ENCODE measurements at places on chromosomes 5 and 9.

- no peak for DNase-seq
Observed at GRCh38 chr5:141883184-141883891, 5.1 kb upstream of the PCDH1 start.

GRCh38 chr5:171157775-171158174 lies 151.3 kb upstream of the TLX3 start:
- no peak for DNase-seq

GRCh38 chr9:129610473-129611306 lies 10.2 kb downstream of the C9orf50 start:
- DNase-seq, result peak; percentile 45

DNA sequence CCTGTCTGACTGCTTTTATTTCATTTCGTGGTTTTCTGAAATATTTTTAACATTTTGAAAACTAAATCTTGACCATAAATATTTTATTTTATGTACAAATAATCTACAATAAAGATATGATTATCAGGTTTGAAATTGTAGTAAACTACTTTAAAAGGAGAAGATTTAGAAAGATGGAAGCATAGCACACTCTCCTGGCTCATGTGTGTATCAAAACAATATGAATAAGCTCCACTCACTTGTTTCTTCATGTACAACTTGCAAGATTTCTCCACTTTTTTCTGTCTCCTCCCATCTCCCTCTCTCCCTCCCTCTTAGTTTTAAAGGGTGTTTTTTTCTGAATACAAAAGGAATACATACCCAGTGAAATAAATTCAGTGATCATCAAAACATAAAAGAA lies 15.4 kb upstream of the VPS13A start:
- DNase-seq, result no peak

DNA sequence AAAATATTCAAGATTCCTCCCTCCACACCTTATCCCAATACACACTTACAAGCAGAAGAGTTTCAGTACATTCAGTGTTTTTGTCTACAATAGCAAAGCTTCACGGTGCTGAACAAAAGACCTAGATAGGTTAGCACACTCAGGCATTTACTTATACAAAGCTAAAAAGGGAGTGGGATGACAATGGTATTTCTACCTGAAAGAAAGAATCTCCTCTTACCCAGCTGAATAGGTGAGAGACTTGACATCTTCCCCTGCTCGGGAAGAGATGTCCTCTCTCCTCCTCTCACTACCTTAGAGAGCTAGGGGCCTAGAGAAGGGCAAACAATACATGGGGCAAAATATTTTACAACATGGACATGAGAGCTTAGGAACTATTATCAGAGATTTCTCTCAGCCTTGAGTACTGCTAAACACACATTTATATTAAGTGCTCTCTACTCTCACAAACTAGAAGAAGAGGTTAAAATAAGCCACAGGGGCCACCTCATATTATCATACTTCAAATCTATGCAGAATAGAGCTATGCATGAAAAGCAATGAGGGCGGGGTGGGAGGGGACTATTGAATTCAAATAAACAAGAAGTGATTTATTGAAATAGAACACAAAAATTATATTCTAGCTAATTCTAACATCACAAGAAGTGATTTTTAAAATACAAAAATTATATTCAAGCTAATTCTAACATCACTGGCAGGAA lies 38.6 kb upstream of the RNF38 start:
- no peak for DNase-seq

Data from NCI-H774 (cell line).